Activated T-helper 17 cell treated with anti-CD3 and anti-CD28 coated beads, Interleukin-2, amount 50 U/mL, for 72 hours (primary cell): ENCODE measurements at places on chromosomes 1 and 21. TPM values are rescaled to one million over a fixed set of nuclear protein-coding genes. Genes with fewer than 3 reads are reported as not detected.

DNA sequence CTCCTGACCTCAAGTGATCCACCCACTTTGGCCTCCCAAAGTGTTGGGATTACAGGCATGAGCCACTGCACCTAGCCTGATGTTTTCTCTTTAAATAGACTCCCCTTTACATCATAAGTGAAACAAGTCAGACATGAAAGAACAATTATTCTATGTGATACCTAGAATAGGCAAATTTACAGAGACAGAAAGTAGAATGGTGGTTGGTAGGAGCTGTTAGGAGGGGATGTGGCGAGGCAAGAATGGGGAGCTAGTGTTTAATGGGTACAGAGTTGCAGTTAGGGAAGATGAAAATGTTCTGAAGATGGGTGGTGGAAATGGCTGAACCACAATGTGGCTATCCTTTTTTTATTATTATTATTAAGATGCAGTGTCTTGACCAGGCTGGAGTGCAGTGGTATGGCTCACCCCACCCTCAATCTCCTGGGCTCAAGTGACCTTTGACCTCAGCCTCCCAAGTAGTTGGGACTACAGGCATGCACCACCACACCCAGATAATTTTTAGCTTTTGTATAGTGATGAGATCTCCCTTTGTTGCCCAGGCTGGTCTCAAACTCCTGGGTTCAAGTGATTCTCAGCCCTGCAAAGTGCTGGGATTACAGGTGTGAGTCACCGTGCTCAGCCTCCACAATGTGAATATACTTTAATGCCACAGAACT lies 28.4 kb downstream of the ELF3 start:
- no peak for ATAC-seq

The SLC9C2 gene
- not detected for total RNA-seq

DNA sequence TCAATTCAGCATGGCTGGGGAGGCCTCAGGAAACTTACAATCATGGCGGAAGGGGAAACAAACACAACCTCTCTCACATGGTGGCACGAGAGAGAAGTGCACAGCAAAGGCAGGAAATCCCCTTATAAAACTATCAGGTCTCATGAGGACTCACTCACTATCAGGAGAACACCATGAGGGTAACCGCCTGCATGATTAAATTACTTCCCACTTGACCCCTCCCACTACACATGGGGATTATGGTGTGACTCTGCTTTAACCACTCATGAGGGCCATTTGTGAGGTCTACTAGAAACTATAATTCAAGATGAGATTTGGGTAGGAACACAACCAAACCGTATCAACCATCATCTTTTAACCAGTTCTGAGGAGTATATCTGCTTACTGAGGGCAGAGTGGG lies 387.4 kb upstream of the NFIA start:
- ATAC-seq = no peak

The MIA3 gene
- total RNA-seq = 31.2 TPM

- ATAC-seq = peak; percentile 78
Observed at GRCh38 chr21:39312112-39313041, 1.1 kb downstream of the BRWD1 start.

DNA sequence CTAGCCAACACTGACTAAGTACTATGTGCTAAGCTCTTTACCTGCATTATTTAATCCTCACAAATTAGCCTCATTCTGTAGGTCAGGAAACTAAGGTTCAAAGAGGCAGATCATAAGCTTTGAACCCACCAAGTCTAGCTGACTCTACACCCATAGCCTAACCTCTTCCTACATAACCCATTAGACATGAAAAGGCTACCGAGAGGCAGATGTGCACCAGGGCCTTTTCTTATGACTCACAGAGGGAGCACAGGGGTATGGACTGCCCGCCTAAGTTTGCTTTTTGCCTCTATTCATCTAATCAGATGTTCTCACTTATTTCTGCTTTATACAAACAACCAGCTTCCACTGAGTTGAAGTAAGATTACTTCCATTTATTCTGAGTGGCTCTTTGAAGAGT lies 31.5 kb downstream of the LBR start:
- peak; percentile 37 for ATAC-seq

The FMN2 gene
- total RNA-seq = not detected

DNA sequence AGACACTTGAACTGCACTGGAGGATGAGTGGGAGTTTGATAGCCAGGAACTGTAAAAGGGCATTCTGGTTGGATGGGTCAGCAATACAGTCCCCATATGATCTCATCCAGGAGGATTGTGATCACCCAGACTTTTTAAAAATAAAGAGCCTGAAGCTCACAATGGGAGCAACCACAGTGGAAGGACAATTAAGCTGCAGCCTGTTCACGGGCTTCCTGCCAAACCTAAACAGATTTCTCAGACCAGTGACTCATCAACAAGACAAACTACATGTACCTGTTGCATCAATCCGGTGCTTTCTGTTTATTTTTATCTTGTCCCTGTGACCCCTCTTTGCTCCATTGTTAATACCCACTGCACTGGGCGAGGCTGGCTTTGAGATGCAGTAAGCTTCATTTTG lies 52.3 kb downstream of the PAPPA2 start:
- no peak for ATAC-seq

GRCh38 chr1:209657140-209657879 lies 5.1 kb upstream of the LAMB3 start:
- ATAC-seq = peak; percentile 49

The PLA2G2C gene
- 0.06 TPM for total RNA-seq

DNA sequence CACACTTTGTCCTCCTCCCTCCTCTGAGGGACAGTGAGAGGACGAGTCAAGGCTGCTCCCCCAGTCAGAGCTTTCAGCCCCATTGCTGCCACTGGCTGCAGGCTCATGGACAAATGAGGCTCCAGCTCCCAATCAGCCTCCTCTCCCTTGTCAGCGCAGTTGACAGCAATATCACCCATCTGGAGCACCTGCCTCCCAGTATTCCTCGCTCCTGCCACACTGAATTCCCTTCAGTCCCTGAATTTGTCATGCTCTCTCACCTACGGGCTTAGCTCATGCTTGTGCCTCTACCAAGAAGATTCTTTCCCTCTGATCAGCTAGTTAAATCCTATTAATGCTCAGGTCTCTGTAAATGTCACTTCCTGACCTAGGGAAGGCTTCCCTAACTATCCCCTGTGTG lies 54.4 kb upstream of the SYT6 start:
- ATAC-seq = no peak

GRCh38 chr1:114232691-114233090 lies 79.0 kb upstream of the SYT6 start:
- no peak for ATAC-seq

- no peak for ATAC-seq
Observed at GRCh38 chr1:109481646-109482045, 2.1 kb upstream of the ATXN7L2 start.

DNA sequence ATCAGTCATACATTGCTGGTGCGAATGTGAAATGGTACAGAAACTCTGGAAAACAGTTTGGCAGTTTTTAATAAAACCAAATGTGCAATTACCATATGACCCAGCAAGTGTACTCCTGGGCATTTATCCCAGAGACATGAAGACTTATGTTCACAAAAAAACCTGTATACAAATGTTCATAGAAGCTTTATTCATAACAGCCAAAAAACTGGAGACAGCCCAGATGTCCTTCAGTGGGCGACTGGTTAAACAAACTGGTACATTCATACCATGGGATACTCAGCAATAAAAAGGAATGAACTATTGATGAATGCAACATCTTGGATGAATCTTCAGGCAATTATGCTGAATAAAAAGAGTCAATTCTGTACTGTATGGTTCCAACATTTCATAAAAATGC lies 97.8 kb downstream of the DTL start:
- ATAC-seq = no peak

DNA sequence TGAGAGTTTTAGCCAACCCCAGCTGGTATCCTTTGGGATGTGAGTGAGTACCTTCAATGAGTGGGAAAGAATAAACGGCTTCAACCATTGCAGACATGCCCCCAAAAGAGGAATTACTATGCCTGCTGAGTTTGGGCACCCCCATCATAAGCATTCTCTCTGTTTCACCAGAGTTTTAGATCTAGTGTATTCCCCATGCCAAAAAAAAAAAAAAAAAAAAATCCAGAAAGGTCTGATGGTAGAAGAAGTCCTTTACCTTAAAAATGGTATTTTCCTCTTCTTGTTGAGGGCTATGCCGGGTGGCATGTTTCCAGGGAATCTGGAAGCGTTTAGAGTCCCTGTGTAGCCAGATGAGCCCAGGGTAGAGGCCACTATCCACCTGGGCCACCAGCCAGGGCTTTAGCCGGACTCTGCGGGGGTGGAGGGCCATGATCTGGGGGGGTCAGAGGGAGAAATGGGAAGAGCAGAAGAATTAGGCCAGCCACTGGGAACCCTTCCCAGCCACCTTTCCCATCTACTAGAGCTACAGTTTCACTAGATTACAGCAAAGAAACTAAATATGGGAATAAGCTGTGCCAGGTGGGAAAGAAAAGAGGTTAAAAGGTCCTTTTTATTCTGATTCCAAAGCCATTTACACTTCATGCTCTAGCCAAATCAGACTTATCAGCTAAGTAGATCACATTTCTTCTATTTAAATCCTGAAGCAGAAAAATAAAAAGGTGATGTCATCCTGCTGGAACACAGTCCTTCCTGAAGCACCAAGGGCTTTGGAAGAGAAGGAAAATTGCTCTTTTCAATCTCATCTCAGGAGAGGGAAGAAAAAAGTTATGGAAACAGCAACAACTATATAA lies 4.7 kb downstream of the IRF6 start:
- no peak for ATAC-seq

The CLCNKA gene
- 0.40 TPM for total RNA-seq

DNA sequence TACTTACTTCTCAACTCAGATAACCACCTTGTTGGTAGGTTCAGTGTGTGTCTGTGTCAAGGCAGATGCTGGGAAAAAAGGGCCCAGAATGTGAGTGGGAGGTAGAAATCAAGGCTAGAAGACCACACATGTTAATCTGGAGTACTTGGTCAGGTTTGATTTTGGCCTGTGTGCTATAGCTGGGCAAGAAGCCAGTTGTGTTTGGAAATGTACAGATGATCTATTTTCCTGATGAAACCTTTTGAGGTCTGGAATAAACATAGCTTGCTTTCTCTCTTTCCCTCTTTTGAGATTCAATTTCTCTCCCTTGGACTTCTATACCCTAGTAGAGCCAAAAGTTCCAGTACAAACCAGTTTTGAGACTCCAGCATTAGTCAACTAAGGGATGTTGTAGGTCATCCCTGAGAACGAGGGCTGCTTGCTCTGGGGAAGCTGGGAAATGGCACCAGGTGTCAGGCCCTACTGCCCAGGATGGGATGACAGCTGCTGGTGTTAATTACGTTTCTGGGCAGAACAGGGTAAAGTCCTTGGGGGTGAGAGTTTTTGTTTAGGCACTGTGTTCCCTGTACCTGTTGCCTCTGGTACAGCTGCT lies 15.8 kb downstream of the MAPKAPK2 start:
- ATAC-seq = no peak

DNA sequence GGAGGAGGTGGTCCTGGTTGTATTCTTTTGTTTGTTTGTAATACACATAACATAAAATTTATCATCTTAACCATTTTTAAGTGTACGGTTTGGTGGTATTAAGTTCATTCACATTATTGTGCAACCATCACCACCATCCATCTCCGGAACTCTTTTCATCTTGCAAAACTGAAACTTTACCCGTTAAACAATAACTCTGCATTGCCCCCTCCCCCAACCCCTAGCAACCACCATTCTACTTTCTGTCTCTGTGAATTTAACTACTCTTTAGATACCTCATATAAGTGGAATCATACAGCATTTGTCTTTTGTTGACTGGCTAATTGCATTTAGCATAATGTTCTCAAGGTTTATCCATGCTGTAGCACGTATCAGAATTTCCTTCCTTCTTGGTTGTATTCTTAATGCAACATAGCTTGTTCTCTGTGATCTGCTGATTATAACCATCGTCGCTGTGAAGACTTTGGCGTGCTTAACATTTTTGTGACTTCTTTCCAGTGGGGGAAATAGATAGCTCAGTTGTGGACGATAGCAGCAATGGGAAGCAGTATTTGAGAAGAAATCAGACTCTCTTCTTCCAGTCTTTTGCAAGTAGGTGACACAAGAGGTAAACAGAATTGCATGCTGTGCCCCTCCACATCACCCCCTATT lies 117.5 kb upstream of the HOOK1 start:
- no peak for ATAC-seq

The LRRC41 gene
- total RNA-seq = 30.1 TPM

The OR10Z1 gene
- not detected for total RNA-seq

The MSH4 gene
- total RNA-seq = 0.95 TPM

GRCh38 chr1:233672732-233673131 lies 58.8 kb downstream of the KCNK1 start:
- no peak for ATAC-seq

- ATAC-seq = no peak
Observed at GRCh38 chr1:208587110-208587509, 342.9 kb upstream of the PLXNA2 start.

DNA sequence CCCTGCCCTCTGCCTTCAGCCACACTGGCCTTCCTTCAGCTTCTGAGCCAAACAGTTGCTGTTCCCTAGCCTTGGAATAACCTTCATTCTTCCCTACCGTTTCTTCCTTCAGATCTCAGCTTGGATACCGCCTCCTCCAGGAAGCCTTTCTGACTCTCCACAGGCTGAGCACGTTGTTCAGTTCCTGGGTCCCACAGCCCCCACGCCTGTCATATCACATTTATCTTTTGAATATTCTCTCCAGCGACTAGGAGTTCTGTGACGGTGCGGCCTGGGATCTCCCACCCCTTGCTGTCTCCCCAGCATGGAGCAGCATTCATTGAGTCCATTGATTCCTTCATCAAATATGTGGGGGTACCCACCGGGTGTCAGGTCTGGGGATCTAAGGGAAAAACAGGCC lies 39.2 kb downstream of the EPHA2 start:
- ATAC-seq = no peak

DNA sequence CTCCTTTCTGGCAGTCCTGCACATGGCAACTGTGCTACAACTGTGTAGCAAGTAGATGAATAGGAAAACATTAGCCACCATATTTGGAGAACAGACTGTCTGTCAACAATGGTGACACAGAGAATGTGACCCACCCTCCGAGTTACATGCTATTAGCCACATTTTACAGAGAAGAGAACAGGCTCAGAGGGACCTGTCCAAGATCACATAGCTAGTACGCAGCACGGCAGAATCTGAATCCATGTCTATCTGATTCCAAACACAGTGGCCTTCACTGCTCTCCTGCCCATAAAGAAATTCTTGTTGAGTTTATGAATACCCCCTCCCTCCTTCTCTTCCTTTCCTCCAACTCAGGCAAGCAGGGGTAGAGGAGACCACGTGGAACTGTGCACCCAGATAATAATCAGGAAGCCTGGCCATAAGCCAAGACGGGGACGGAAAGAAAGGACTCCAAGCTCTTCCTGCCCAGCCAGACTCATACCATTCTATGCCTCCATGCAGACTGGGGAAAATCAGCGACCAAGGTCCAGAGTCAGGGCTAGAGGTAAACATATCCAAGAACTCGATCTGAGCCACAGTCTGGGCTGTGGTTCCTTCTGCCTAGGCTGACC lies 78.8 kb downstream of the TRABD2B start:
- no peak for ATAC-seq

GRCh38 chr1:232694475-232694874 lies 64.5 kb upstream of the SIPA1L2 start:
- no peak for ATAC-seq

GRCh38 chr1:115134850-115135480 lies 45.7 kb upstream of the TSPAN2 start:
- ATAC-seq = no peak

- ATAC-seq = peak; percentile 13
Observed at GRCh38 chr1:161091796-161092507, 2.6 kb upstream of the NECTIN4 start.

The CELA2A gene
- total RNA-seq = not detected

GRCh38 chr1:54742282-54742681 lies 22.0 kb downstream of the PARS2 start:
- no peak for ATAC-seq

- no peak for ATAC-seq
Observed at GRCh38 chr1:26283871-26284596, 4.1 kb downstream of the SH3BGRL3 start.
